Fibroblast of upper back skin (primary cell): ENCODE measurements at places on chromosomes 1 and 21.

DNA sequence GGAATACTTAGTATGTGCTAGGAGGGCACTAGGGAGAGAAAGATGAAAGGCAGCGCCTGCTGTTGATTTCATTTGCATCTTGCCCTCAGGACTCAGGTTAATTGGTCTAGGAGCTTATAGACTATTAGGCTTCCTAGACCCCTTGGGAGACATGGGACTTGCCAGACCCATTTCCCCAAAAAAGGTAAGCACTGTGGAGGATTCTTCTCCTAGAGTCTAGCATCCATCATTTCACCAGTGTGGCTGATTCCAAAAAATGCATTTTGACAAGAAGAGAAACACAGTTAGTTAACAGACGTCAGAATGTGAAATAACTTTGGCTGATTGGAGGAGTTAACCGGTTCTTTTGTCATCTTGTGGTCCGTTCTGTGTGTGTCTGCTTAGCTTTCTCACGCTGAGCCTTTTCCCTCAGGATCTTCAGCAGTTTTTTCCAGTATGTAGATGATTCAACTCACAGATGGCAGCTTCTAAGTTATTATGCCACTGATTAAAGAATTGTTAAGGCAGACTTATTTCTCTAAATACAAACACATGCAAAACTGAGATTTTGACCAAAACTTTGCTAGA, 108.8 kb downstream of the KIF26B start:
- DNase-seq, result peak; percentile 81

DNA sequence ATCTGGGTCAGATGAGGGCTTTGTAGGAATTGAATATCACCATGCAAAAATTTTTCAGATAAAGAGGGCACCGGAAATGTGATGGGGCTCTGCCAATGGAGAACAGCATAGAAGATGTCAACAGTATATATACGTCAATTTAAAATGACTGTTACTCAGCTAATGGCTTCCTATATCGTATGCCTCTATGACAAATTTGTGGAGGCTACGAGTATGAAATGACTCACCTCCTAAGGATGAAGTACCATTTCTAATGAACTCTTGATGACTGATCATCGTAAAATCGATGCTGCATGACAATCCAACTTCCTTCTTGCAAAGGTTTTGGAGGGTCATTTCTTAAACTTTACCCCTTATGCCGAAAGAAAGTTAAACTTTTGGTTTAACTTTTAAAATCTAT, 450.3 kb upstream of the ZP4 start:
- DNase-seq, result no peak

DNA sequence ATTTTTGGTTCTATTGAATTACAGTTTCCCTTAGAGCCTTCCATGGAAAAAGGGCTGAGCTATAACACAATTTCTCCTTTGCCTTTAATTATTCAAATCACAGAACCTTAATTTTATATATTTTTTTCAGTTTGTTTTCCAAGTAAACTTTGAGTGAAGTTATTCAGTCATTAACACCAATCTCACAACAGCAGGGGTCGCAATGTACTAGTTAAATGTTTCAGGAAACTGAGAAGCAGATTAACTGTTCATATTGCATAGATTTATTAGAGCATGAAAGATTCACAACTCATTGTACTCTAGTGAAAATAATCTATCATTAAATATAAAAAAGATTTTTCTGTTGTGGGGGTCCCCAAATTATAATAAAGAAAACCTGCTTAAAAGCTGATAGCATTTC, 64.1 kb downstream of the KIFAP3 start:
- DNase-seq, result peak; percentile 75

DNA sequence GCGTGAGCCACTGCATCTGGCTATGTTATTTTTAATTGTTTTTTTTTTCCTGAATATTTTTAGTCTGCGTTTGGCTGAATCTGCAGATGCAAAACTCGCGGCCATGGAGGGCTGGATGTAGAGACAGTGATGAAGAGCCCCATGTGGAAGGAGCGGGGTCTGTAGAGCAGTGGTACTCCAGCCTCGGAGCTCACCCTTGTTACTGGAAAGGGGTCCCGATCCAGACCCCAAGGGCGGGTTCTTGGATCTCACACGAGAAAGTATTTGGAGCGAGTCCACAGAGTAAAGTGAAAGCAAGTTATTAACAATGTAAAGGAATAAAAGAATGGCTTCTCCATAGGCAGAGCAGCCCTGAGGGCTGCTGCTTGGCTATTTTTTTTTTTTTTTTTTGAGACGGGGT, 2.7 kb downstream of the TRPM2 start:
- no peak for DNase-seq

GRCh38 chr1:43842175-43842498, 91.5 kb upstream of the ARTN start:
- DNase-seq, result no peak

- DNase-seq, result peak; percentile 73
Observed at GRCh38 chr1:212712451-212713303, 13.0 kb upstream of the BATF3 start.

DNA sequence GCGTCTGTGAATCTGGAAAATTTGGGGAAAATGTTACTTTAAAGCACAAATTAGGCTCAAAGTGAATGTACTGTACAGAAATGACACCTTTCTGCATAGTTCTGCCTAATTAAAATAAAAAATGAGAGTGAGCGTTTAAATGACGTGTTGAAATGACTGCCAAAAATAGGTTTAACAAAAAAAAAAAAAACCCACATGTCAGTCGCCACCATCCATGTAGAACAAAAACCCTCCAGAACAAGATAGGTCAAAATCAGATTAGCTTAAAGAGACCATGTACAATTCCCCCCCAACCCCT, 745 bp downstream of the PARP1 start:
- no peak for DNase-seq

- peak; percentile 74 for DNase-seq
Observed at GRCh38 chr1:98794196-98794886, 132.8 kb downstream of the SNX7 start.

DNA sequence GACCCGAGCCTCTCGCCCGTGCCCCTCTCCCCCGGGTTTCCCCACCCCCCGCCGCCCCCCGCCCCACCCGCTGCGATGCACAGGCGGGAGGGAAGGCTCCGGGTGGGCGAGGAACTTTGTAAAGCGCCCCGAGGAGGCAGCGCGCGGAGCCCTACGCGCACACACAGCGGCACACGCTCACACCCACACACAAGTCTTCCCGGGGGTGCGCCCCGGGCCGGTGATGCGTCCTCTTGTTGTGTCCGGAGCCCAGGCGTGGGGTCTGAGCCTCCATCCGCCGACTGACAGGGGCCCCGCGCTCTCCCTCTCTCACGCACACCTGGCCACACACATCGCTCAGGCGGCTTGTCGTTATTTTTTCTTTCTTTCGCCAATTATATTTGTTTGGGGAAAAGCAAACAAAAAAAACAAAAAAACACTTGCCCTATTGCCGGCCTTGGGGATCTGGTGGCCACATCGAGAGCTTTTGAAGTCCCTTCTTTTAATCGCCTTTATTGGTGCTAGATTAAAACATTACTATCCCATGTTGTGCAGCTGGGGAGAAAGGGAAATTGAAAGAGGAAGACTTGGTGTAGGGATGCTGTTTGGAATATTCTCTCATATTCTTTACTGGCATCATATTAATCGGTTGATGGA, 770 bp downstream of the NTNG1 start:
- peak; percentile 22 for DNase-seq

GRCh38 chr1:28790377-28791035, 21.5 kb upstream of the OPRD1 start:
- DNase-seq, result no peak

DNA sequence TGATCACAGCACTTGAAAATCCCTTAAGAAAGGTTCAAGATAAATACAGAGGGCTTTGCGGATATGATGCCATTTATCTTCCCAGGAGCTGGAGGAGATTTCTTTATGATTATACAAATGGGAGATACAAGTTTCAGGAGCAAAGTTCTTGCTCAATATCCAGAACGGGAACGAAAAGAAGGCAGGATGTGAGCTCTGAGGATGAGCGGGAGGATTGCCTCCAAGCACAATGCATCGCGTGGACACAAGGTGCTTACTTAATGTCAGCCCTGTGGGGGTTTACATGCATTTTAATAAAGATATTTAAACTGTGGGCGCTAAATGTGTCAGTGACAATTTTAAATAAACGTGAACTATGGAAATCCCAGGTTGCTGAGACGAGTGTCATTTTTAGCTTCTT, 59.0 kb downstream of the SYT6 start:
- DNase-seq, result peak; percentile 21

- DNase-seq, result no peak
Observed at GRCh38 chr1:232204269-232204668, 425.7 kb downstream of the SIPA1L2 start.

- peak; percentile 72 for DNase-seq
Observed at GRCh38 chr1:156119503-156120209, 5.1 kb downstream of the LMNA start.

DNA sequence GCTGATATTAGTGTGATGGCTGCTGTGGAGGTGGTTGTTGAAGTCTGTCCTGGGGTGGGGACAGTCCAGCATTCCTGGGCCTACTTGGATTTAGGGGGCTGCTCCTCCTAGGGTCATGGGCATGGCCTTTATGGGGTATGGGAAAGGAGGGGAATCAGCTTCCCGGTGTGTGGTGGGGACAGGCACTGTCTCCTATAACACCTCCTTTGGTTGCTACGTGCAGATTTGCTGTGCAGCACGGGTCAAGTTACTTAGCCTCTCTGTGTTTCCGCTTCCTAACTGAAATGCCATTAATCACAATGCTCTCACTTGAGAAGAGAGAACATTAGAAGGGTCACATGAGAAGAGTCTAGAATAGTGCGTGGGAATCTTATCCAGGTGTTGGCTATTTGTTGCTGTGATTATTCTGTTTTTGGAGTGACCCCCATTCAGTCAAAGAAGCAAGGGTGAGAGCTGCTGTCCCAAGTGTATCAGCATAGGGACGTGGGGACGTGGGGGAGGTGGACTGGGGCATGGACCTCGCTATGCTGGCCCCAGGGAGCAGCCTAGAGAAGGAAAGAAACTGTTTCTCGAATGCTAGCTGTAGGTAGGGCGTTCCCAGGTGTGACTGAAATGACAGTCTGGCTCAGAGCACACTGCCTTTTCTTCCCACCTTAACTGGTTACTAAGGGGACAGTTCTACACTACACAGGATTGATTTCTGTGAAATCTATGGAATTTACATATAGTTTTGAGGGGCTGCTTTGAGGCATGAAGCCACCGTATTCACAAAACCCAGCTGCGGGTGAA, 19.9 kb downstream of the SOX13 start:
- DNase-seq, result no peak

GRCh38 chr1:26693599-26694572, 1.9 kb upstream of the ARID1A start:
- no peak for DNase-seq

- DNase-seq, result no peak
Observed at GRCh38 chr1:7992885-7993284, 31.4 kb downstream of the PARK7 start.

GRCh38 chr1:227070638-227071285, 130.7 kb downstream of the COQ8A start:
- DNase-seq, result peak; percentile 29

GRCh38 chr1:204828352-204828850, 42.3 kb upstream of the NFASC start:
- DNase-seq, result peak; percentile 49

- no peak for DNase-seq
Observed at GRCh38 chr1:244406337-244406736, 45.4 kb downstream of the ADSS2 start.

GRCh38 chr1:117612517-117613248, 6.8 kb downstream of the TENT5C start:
- DNase-seq, result peak; percentile 70

GRCh38 chr1:220462752-220463151, 65.2 kb upstream of the MARK1 start:
- DNase-seq, result no peak

DNA sequence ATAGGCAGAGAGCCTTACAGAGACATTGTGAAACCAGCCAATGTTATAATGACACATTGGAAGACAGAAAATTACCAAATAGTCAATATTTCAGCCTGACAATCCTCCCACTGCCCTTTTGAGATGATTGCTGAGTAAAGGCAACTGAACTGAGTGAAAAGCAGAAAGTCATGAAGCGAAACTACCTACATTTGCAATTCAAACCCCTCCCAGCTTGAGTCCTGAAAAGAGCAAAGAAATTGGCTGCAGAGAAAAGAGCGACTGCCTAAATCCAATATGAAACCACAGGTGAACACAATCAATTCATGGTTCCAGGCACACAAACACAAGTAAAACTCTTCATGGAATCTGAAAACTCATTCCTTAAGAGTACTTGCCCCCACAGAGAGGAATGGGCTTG, 143.4 kb upstream of the CHRM3 start:
- DNase-seq, result no peak

DNA sequence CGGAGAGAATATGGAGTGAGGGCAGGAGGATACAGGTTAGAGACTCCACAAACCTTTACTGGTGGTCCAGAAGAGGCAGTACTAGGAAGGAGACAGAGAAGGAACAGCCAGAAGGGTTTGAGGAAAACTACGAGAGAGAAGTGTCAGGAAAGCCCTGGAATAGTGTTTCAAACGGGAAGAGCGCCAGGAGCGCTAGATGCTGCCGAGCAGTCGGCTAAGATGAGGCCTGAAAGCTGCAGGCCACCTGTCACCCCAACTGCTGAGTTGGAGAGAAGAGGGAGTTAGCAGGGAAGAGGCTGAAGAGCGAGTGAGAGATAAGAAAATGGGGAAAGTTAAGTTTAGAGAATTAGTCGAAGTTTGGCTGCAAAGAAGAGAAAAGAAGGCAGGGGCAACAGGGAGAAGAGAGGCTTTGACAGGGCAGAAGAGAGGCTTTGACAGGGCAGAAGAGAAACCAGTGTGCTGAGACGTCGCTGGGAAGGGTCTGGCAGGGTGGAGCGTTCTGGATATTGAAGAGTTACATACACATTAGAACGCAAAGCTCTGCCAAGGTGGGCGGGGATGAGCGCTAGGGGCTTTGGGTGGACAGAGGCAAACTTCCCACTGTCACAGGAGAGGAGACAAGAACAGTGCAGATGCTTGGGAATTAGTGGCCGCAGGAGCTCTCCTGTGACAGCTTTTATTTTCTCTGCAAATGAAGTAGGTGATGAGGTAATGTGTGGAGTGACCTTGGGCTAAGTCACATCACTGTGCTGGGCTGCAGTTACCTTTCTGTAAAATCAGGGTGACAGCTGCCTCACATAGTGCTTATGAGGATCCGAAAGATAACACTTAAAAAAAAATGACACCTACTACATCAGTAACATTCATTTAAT, 31.2 kb downstream of the PCSK9 start:
- no peak for DNase-seq

- peak; percentile 57 for DNase-seq
Observed at GRCh38 chr1:244730153-244730933, 77.4 kb downstream of the DESI2 start.

DNA sequence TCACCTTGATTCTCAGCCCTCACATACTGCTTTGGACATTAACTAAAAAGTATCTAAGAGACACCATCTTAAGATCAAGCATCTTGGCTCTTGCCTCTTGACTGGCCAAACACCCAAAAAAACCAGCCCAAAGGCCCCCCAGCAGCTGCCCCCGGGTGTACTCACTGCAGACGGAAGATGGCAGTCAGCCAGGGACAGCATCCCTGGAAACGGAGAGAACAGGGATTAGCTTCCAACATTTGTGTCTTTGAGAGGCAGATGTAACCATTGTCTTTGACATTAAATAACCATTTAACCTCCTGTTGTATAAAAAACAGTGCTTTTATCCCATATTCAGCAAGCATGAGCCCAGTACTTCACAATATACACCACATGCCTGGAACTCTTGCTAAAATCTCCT, 11.3 kb downstream of the TMEM63A start:
- DNase-seq, result no peak

GRCh38 chr1:32718036-32718435, 15.5 kb upstream of the SYNC start:
- DNase-seq, result no peak
